ENCODE measurements at places on chromosomes 2 and 18. TPM values are rescaled to one million over a fixed set of nuclear protein-coding genes. Genes with fewer than 3 reads are reported as not detected.

The C2orf49 gene
- total RNA-seq, result 20.0 TPM

The KIAA2012 gene
- not detected for total RNA-seq

The ABCB11 gene
- 18.4 TPM for total RNA-seq

The GRHL1 gene
- total RNA-seq, result 40.0 TPM

The AGXT gene
- not detected for total RNA-seq

The NOSTRIN gene
- 35.0 TPM for total RNA-seq

The NEB gene
- total RNA-seq, result 2.0 TPM

The MYO5B gene
- 2.4 TPM for total RNA-seq

The ITPRIPL1 gene
- 6.9 TPM for total RNA-seq

The CFC1 gene
- not detected for total RNA-seq

The ZNF532 gene
- total RNA-seq, result 71.7 TPM

The RESP18 gene
- total RNA-seq, result not detected

The DOK6 gene
- total RNA-seq, result 1.3 TPM

The RGPD3 gene
- 2.2 TPM for total RNA-seq

The SIX2 gene
- total RNA-seq, result 1.5 TPM

The ANKRD12 gene
- 66.9 TPM for total RNA-seq

The ACKR3 gene
- 23.6 TPM for total RNA-seq

The FKBP1B gene
- 11.0 TPM for total RNA-seq

The MALT1 gene
- total RNA-seq, result 26.7 TPM

The LRRC30 gene
- not detected for total RNA-seq

The BOLL gene
- total RNA-seq, result 0.29 TPM

The TPO gene
- 5.1 TPM for total RNA-seq

The UPP2 gene
- total RNA-seq, result 0.16 TPM

The ZFP36L2 gene
- 124 TPM for total RNA-seq

The ZSWIM2 gene
- total RNA-seq, result not detected

The SMPD4 gene
- total RNA-seq, result 50.1 TPM

The FOXD4L1 gene
- total RNA-seq, result not detected

The REG3G gene
- total RNA-seq, result not detected

The RPRM gene
- total RNA-seq, result not detected

The SERPINB10 gene
- 0.15 TPM for total RNA-seq

The PTPRM gene
- total RNA-seq, result 140 TPM

The STARD6 gene
- total RNA-seq, result not detected

The M1AP gene
- total RNA-seq, result 0.29 TPM

The MIB1 gene
- total RNA-seq, result 35.0 TPM

The IHH gene
- 0.66 TPM for total RNA-seq

The NEUROD1 gene
- not detected for total RNA-seq

The TRIB2 gene
- 49.6 TPM for total RNA-seq

The CLHC1 gene
- 20.8 TPM for total RNA-seq

The SLC14A1 gene
- total RNA-seq, result 2.3 TPM

The ZNF804A gene
- 0.16 TPM for total RNA-seq

The COL4A3 gene
- total RNA-seq, result 2.9 TPM

The LIPG gene
- total RNA-seq, result 1.6 TPM

The PMAIP1 gene
- total RNA-seq, result 1.1 TPM

The CSRNP3 gene
- 2.0 TPM for total RNA-seq

The SLC38A11 gene
- total RNA-seq, result 2.2 TPM

The CD8A gene
- total RNA-seq, result 3.2 TPM

The ANKAR gene
- total RNA-seq, result 11.5 TPM

The PPP1R1C gene
- 4.2 TPM for total RNA-seq

The LYG2 gene
- not detected for total RNA-seq

The PDCD1 gene
- total RNA-seq, result 0.16 TPM

Data from breast epithelium (tissue), 4 donors.